ENCODE measurements at places on chromosomes 2 and 18.

GRCh38 chr2:48531141-48531648 lies 1.2 kb downstream of the STON1 start:
- no peak for DNase-seq

DNA sequence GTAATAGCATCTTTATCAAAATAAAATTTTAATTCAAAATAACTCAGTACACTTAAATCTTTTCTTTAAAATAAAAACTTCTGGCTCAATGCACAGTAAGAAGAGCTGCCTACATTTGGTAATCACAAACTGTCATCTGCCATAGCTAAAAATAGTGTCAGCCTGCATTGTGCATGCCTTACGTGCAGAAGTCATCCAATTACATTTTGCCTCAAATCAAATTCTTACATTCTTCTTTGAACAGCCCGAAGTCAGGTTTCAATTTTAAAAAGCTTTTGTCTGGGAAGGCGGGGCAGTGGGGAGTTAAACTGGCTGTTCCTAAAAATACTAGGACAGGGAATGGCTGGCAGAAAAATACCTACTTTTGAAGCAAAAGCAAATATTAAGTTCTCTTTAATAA lies 51.1 kb downstream of the RTN4 start:
- peak; percentile 25 for DNase-seq

DNA sequence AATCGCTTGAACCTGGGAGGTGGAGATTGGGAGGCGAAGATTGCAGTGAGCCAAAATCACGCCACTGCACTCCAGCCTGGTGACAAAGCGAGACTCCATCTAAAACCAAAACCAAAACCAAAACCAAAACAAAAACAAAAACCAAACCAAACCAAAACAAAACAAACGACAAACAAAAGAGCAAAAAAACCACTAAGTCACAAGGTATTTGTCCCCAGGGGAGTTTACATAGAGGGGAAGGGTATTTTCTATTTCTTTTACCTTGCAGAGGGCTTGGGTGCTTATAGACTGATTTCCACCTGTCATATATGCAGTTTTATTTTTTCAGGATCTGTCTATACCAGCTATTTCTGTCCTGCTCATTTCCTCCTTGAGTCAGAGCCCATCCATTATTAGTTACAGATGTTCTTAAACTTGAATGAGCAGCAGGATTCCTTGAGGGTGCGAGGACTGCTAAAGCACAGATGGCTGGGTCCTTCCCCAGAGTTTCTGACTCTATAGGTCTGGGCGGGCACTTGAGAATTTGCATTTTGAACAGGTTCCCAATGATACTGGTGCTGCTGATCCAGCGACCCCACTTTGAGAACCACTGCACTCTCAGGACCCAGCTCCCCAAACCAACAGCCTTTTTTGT lies 102.2 kb upstream of the UXS1 start:
- no peak for DNase-seq

GRCh38 chr2:175903384-175903936 lies 98.6 kb downstream of the LNPK start:
- DNase-seq: no peak

GRCh38 chr2:16248571-16249105 lies 308.3 kb downstream of the MYCN start:
- no peak for DNase-seq

- no peak for DNase-seq
Observed at GRCh38 chr2:196808083-196808665, 981 bp downstream of the C2orf66 start.

GRCh38 chr2:96531366-96531765 lies 5.2 kb upstream of the ARID5A start:
- no peak for DNase-seq

GRCh38 chr2:68925295-68925896 lies 27.3 kb downstream of the GKN2 start:
- no peak for DNase-seq

- DNase-seq: no peak
Observed at GRCh38 chr2:239331560-239331959, 69.3 kb downstream of the HDAC4 start.

GRCh38 chr2:30775833-30776232 lies 31.4 kb downstream of the CAPN13 start:
- no peak for DNase-seq

GRCh38 chr2:168626647-168627046 lies 170.6 kb downstream of the CERS6 start:
- no peak for DNase-seq

GRCh38 chr2:224772494-224772893 lies 56.3 kb upstream of the CCDC195 start:
- DNase-seq: no peak

- no peak for DNase-seq
Observed at GRCh38 chr2:16257322-16258028, 317.1 kb downstream of the MYCN start.

DNA sequence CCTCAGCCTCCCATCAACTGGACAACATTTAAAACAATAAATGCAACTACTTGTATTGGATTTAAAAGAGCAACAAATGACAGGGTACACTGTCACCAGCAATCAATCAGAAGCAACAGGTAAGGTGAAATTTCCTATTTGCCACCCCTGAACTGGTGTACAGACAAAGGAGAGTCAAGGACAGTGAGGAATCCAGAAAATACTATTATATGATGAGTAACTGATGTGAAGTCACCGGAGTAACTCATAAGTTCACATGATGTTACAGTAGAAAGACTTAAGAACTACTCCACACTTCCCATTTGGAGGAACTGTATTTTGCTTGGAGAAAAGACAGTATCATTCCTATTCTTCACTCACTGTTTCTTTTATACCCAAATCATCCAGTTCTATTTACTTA lies 4.1 kb upstream of the STAT1 start:
- DNase-seq: no peak

GRCh38 chr2:45182667-45183295 lies 173.5 kb upstream of the SIX2 start:
- DNase-seq: no peak

- DNase-seq: no peak
Observed at GRCh38 chr2:236302555-236302954, 38.3 kb upstream of the ASB18 start.

DNA sequence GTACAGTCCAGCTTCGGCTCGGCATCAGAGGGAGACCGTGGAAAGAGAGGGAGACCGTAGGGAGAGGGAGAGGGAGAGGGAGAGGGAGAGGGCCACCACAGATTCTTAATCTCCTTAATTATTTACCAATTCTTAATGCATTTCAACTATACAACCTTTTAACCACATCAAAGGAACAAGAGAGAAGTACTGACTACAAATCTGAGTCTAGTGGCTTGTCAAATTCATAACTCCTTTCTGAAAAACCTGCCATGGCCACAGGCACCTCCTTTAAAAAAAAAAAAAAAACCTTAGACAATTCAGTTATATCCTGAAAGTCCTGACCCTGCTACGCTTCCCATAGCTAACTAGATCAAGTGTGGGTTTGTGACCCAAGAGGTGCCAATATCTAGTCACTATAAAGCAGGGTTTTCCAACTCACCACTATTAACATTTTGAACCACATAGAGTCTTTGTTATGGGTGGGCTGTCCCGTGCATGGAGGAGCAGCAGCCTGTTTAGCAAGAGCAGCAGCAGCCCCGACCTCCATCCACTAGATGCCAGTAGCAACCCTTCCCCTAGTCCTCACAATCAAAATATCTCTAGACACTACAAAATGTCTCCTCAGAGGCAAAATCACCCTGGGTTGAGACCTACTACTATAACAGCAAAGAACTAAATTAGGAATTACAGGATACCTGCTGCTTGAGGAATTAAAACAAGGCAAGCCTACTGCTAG lies 6.8 kb downstream of the ESCO1 start:
- no peak for DNase-seq

DNA sequence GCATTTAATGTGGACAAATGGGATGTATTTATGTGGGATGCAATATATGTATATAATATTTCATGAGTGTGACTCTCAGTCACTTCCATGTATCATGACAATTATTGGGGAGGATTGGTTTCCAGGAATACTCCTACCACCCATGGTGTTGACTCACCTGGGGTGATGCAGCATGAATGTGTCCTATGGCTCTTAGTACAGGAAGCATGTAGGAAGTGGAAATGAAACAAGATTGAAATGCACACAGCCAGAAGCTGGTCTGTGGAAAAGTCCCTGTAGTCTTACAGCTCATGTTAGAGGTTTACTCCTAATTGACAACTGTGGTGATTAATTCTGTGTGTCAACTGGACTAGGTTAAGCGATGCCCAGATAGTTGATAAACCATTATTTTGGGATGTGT lies 89.3 kb upstream of the HAAO start:
- no peak for DNase-seq

GRCh38 chr2:73383036-73383435 lies 2.6 kb upstream of the ALMS1 start:
- DNase-seq: no peak

- DNase-seq: peak; percentile 73
Observed at GRCh38 chr18:25351777-25352628, at the start of gene ZNF521. Gene ZNF521, minus strand, starts transcription at chr18:25352166. Its CDS starts 1,220 bp downstream, at chr18:25350946.

DNA sequence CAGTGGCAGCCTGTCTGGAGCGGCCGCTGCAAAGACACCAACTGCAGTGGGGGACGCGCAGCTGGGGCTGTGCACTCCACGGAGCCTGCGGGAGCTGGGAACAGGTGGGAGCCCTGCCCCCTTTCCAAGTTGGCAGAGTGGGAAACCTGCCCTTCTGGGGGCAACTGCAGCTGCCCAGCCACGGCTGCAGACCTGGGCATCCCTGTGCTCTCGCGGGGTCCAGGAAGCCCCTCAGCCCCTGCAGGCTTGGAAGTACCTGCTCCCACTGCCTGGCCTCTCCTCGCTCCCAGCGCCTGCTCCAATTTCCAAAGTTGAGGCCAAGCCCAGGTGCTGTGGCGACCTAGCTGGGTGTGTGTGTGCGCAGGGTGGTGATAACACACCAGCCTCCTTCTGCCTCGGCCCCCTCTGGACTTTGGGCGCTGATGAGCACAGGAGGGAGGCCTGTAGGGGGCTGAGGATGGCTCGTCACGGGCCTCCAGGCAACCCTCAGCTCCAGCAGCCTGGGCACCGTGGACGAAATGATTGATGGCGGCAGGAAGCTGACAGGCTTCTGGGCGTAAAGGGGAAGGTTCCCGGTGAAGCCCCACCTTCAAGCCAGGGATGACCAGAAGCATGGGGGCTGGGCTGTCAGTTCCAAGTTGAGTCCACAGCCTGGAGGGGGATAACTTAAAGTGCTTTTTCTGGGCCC lies 76.9 kb downstream of the PTPN4 start:
- no peak for DNase-seq

DNA sequence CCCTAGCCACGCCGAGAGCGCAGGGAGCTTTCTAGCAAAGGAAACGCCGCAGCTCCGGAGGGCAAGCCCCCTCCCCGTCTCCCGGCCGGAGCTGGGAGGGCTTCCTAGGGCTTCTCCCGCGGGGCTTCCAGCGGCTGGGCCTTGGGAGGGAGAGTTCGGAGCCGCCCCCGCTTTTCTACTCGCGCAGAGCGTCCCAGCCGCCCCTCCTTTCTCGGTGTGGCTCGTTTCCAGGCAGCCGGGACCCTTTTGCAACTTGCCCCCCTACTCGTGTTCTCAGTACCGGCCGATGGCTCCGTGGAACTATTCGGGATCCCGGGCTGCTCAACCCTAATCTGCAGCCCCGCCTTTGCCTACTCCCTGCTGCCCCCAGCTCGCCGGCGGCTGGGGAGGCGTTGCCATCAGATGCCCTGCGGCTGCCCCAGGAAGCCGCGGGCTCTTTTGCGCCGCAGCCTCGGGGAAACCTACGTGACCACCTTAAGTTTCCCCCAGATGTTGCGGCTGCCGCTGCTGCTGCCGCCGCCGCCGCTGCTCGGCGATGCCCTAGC lies 1.5 kb upstream of the NR4A2 start:
- DNase-seq: peak; percentile 87

DNA sequence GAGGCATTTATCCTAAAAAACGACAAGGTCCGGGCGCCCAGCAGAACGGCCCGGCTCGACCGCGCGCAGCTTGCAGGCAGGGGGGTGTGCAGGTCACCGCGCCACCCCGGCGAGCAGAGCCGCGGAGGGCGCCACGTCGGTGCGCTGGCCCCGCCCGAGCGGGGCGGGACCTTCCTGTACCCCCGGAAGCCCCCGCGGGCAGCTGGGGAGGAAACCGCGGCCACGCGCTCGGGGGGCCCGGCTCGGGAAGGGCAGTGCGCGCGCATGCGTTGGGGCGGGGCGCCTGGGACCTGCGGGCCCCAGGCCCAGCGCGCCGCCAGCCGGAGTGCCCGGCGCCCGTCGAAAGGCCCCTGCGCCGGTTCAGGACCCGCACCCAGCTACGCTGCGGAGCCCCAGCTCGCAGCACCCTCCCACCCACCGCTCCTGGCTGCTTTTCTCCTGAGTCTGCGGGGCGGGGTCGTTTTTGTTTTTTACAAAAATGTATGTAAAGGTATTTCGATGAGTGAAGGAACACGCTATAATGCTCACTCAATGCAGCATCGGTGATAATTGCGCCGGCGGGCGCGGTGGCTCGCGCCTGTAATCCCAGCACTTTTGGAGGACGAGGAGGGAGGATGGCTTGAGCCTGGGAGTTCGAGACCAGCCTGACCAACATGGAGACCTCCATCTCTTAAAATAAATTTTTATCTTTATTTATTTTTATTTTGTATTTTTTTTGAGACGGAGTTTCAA lies 47.7 kb upstream of the POMC start:
- DNase-seq: peak; percentile 91

DNA sequence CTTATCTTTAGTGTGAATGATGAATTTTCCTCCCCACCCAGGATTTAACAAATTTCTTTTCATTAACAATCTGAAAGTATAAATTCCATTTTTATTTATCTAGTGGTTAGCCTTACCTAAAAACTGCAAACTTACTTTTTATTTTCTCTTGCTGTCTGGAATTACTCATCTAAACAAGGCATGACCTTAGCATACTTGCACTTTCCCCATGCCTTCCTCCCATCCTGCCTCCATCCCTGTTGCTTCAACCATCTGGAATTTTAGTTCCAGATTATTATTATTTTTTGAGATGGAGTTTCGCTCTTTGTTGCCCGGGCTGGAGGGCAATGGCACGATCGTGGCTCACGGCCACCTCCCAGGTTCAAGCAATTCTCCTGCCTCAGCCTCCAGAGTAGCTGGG lies 35.6 kb downstream of the GDF7 start:
- DNase-seq: no peak

- no peak for DNase-seq
Observed at GRCh38 chr2:5148392-5149085, 543.6 kb upstream of the SOX11 start.

GRCh38 chr2:168915441-168916330 lies 14.6 kb downstream of the G6PC2 start:
- DNase-seq: no peak

DNA sequence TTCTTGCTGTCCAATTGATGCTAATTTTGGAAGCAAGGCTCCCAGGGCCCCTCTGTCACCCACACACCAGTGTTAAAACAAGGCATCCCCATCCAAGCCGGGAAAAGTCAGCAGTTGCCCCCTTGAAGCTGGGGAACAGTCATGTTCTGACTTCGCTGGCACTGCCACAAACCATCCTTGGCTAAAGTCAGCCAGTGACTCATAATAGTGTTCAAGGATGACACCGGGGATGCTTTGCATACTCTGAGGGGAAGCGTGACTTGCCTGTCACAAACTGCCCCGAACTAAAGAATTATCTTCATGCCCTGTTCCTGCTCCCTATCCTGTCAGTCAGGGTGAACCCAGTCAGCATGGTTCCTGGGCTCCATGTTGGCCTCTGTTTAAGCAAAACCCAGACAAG lies 37.0 kb downstream of the TGFA start:
- peak; percentile 13 for DNase-seq

GRCh38 chr2:96306370-96306769 lies 1.0 kb upstream of the SNRNP200 start:
- no peak for DNase-seq

GRCh38 chr2:209505410-209505809 lies 81.6 kb downstream of the MAP2 start:
- DNase-seq: no peak
